ENCODE measurements at places on chromosomes 4 and X.
A peak's percentile ranks its signal among the peaks of the same experiment; 100 is the strongest.

DNA sequence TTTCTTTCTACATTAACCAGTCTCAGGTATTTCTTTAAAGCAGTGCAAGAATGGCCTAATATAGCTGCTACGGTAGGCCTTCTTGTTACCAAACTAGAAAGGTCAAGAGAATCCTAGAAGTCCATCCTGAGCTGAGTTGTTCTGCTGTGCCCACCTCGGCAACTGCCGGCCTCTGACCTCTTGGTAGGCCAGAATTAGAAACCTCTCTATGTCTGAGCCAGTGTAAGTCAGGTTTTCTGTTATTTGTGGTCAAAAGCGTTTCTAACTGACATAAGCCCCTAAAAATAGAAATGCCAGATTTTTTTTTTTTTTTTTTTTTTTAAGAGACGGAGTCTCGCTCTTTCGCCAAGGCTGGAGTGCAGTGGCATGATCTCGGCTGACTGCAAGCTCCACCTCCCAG lies 43.1 kb downstream of the SOWAHB start:
- no peak for DNase-seq

GRCh38 chr4:17493619-17494018 lies 18.3 kb downstream of the QDPR start:
- no peak for DNase-seq

GRCh38 chr4:7371210-7371941 lies 63.4 kb downstream of the PSAPL1 start:
- peak; percentile 24 for DNase-seq

DNA sequence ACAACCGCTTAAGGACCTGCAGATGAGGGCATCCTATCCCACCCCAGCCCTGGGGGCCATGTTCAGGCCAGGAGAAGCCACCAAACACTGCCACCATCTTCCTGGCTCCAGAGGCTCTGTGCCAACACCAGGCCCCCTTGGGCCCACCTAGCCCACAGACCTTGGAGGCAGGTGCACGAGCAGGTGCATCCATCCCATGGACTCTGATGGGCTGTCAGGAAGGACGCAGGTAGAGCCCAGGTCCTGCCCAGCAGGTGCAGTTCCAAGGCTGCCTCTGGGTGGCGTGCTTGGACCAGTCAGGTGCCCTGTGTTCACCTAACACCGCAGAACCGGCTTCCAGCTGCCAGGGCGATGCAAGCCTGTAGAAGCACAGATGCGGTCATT lies 22.8 kb upstream of the PDE6B start:
- no peak for DNase-seq

GRCh38 chr4:51858605-51859202 lies 15.8 kb downstream of the DCUN1D4 start:
- no peak for DNase-seq

DNA sequence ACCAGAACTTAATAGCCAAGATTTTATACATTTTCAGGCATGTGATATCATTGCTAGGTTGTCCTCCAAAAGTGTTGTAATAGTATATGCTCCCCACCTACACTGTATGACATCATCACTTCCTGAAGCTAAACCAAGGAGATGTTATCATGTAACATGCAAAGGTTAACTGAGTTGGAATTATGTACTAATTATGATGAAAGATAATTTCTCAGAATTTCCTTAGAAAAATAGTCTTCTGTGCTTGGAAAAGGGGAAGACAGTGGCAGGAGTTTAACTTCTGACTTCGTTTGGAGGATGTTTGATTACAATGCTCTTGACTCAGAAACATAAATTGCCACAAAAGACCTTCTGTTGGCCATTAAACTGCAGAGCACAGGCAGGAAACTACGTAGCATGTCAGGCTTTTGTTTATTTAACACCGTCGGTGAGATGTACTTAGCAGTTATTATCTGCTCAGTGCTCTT lies 83.6 kb upstream of the GUCY1A1 start:
- DNase-seq, result no peak

GRCh38 chr4:150886597-150886996 lies 128.5 kb downstream of the LRBA start:
- no peak for DNase-seq

- peak; percentile 34 for DNase-seq
Measured at GRCh38 chr4:125389713-125390112, 75.0 kb downstream of the FAT4 start.

DNA sequence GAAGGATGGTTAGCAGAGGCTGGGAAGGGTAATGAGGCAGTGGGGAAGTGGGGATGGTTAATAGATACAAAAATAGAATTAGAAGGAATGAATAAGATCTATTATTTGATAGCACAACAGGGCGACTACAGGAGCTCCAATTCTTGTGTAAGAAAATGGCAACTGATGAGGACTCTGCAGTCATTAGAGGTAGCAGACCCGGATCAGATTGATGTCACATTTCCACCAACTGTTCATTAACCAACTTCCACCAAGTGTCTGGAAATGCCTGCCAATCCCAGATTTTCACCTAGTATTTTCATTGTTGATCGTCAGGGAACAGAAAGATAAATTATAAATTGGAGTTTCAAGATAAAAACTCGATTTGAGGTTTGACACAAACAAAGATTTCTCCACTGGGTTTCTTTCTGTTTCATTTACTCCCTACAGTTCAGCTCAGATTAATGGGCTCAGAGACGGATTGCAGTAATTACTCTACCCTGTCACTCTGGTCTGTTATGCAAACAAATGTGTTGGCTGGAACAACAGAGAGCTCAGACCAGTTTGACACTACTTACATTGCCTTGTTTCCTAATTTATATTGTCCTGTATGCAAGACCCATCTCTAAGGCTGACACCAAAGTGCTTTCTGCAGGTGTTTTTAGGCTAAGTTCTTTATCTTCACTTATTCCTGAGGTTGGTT lies 909.2 kb upstream of the PRKX start:
- DNase-seq, result no peak

- DNase-seq, result no peak
Measured at GRCh38 chr4:104722467-104722866, 227.8 kb upstream of the CXXC4 start.

DNA sequence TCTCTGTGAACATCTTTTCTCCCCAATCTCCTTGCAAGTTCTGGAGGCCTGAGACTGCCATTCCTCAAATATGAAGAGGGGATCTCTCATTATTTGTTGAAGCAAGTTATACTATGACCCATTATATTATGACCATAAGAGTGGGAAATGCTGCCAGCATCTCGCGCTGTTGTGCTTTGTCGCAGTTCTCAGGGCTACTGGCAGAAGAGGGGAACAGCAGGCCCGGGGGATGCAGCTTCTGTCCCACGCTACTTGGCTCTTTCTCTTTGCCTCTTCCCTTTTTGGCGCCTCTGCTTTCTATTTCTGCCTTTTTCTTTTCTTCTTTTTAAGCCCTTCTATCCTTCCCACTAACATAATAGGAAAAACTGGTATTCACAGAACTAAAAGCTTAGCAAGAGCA lies 64.2 kb downstream of the GEMIN8 start:
- no peak for DNase-seq

DNA sequence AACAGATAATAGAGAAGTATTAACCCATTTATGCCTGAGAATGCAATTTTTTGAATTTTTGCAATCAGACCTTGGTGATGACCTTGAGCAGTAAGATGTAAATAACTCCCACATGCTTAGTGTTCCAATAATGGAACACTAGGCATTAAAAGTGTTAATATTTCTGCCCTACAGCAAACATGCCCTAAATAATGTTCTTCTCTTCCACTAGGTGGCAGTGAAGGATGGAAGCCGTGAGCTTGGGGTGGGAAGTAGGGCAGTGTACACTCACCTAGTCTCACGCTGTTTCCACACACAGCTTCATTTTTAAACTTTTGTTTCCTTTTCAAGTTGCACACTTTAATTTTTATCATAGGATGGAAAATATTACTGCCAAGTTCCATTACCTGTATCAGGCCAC lies 613.1 kb upstream of the HS3ST1 start:
- DNase-seq, result no peak

GRCh38 chr4:123452616-123453015 lies 56.0 kb downstream of the SPRY1 start:
- peak; percentile 7 for DNase-seq

DNA sequence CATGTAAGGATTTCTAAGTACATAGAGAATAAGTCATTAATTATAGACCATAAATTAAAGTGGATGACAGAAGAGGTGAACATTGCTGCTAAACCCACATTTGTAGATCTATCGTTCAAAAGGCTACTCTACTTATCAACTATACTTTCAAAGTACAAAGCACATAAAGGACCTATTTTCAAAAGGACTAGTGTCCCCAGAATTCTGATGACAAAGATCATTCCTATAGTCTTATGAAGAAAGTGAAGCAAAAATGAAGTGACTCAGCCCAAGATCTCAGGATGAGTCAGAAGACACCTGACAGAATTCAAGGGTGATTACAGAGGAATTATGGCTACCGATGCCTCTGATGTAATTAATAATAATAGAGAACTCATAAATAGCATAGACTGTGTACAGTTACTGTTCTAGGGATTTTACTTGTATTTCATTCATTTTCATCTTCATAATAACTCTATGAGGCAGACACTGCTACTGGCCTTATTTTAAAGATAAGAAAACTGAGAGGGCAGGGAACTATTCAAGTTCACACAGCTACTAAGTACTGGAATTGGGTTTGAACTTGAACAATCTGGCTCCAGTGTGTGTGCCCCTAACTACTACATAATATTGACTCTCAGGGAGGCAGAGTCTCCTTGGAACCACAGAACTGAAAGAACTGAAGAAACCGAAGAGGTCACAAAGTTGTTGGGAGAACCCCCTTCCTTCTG lies 17.1 kb downstream of the USP46 start:
- no peak for DNase-seq

DNA sequence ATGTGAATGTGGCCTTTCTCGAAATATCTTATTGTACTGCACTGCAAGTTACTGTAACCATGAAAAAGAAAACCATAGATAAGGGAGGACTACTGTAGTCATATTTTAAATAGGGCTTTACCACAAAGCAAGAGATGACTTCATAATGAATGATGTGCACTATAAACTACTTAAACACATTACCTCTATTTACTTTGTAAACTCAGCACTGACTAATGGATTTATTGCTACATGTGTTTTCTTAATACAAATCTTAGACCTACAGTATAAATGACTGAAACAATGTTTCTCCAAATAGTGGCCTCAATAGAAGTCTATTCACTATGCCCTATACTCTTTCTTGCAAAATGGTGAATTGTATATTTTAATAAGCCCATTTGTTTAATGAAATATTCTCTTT lies 61.1 kb downstream of the HDX start:
- no peak for DNase-seq

DNA sequence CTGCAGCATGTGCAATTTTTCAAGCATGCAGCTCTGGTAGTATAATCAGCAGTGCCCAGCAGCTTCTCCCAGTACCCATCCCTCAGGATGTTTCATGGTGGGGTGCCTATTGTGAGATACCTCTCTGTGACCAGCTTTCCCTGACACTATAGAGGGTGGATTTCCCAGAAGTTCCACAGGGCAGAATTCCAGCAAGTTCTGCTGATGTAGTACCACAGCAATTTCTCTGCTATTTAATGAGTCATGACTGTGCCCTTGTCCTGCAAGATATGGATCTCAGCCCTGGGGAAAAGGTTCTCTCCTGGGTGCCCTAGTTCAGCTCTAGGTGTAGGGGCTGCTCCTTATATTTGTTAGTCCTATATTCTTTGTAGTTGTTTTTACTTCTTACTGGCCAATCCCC lies 174.8 kb downstream of the ENOX2 start:
- DNase-seq, result no peak

- no peak for DNase-seq
Measured at GRCh38 chrX:140507982-140508305, 3.1 kb upstream of the SOX3 start.

- DNase-seq, result no peak
Measured at GRCh38 chr4:100042235-100042634, 92.2 kb upstream of the H2AZ1 start.

GRCh38 chr4:133969202-133969848 lies 232.3 kb downstream of the PABPC4L start:
- no peak for DNase-seq

DNA sequence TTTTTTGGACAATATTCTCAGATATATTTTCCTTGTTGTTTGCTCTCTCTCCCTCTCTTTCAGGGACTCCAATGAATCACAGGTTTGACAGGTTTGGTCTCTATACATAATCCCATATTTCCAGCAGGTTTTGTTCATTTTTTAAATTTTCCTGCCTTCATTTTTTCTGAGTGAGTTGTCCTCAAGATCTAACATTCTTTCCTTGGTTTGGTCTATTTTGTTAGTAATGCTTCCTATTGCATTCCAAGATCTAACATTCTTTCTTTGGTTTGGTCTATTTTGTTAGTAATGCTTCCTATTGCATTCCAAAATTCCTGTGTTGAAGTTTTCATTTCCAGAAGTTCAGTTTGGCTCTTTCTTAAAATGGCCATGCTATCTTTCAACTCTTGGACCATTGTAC lies 45.3 kb upstream of the ZMAT1 start:
- DNase-seq, result no peak

- no peak for DNase-seq
Measured at GRCh38 chr4:104501290-104501689, 6.6 kb upstream of the CXXC4 start.

DNA sequence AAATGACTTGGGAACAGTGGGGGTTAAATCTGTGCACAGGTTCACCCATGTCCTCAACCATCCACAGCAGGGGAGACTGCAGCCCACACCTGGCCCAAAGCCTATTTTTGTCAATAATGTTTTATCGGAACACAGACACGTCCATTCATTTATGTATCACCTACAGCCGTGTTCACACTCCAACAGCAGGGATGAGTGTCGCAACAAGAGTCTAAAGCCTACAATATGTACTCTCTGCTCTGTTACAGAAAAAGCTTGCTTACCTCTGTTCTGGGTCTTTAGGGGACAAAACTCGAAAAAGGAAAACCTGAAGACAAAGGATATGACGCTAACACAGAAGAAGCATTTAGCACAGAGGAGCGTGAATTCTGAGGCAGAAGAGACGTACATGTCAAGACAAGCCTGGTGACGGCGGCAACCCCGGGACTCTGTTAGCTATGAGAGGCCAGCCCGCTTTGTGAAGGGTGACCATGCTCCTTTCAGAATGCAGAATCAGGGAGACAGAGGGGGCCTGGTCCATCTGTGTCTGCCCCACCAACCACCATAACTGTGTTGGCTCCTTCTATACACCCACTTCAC lies 45.5 kb downstream of the AFAP1 start:
- DNase-seq, result no peak

- DNase-seq, result no peak
Measured at GRCh38 chr4:10272511-10272910, 155.9 kb upstream of the WDR1 start.

- no peak for DNase-seq
Measured at GRCh38 chr4:42646999-42647541, 9.8 kb downstream of the ATP8A1 start.

DNA sequence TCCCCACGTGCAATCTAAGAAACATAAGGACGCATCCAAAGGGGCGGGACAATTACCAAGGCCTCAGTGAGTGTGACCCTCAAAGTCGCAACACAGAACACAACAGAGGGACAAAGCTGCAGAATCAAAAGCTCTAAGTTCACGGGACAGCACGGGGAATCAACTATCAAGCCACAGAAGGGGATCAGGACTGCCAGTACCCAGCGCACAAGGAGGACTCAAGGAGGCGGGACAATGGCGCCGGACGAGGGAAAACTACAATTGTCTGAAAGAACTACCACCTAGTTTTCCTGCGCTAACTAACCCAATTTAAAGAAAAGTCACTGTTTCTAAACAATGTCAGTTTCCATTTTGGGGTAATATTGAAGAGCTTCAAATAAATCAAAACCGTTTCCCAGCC lies 1.3 kb downstream of the FAM53A start:
- no peak for DNase-seq

- no peak for DNase-seq
Measured at GRCh38 chr4:18366892-18367291, 345.3 kb upstream of the LCORL start.

Data from amniotic stem cell (primary cell).